AG08395 (cell line): ENCODE measurements at places on chromosomes 16 and 17.

- no peak for DNase-seq
Observed at GRCh38 chr17:14444915-14445314, 144.0 kb downstream of the HS3ST3B1 start.

DNA sequence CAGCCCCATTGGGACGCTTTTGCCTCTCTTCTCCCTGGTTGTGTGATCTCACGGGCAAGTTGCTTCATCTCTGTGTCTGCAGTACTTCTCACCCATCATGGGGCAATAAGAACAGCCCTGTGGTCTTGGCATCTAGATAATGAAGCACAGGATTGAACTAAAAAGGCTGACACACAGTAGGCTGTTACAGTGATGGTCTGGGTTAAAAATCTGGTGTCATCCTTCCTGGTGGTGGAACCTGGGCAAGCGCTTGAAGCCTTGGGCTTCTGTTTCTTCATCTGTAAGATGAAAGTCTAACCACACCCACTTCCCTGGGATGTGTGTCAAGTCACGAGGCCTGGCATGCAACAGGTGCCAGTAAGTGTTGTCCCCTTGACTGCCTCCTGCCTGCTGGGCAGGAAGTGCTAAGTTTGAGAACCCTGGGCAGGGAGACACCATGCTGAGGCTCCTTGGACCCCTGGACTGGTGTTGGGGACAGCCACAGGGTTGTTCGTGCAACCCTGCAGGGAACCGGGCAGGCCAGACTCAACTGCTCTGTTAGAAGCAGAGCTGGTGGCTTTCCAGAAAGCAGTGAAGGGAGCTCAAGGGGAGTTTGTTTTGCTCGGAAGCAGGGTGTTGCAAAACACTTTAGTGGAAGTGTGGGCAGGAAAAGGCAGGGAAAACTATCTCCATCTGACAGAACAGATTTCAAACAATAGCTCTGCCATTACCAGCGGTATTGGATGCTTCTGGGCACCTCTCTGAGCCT lies 5.9 kb upstream of the MAP2K3 start:
- DNase-seq = no peak

DNA sequence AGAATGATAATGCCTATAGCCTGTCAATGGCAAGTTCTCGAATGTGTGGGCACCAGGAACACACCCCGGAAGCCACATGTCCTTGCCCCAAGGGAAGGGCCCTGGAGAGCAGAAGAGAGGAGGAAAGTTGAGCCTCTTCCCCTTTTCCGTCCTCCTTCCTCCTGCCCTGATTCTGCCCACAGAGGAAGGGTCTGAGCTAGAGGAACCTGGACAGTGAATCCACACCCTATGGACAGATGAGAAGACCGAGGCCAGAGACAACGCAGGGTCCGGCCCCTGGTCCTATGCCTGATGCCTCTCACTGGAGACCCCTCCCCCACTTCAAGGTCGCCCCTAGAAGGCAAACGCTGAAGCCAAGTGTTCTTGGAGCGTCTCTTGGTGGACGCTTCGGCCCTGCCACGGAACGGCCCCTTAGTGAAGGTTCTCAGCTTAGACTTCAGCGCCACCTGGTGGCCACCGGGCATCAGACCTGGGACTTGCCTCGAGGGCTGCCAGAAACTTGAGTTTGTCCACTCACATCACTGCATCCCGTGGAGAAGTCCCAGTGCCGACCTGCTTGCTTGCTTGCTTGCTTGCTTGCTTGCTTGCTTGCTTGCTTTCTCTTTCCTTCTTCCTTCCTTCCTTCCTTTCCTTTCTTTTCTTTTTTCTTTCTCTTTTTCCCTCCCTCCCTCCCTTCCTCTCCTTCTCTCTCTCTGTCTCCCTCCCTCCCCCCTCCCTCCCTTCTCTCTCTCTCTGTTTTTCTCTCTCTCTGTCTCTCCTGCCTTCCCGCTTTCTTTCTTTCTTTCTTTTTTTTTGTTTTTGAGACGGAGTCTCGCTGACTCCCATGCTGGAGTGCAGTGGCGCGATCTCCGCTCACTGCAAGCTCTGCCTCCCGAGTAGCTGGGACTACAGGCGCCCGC lies 20.6 kb upstream of the SPNS3 start:
- DNase-seq = peak; percentile 90

DNA sequence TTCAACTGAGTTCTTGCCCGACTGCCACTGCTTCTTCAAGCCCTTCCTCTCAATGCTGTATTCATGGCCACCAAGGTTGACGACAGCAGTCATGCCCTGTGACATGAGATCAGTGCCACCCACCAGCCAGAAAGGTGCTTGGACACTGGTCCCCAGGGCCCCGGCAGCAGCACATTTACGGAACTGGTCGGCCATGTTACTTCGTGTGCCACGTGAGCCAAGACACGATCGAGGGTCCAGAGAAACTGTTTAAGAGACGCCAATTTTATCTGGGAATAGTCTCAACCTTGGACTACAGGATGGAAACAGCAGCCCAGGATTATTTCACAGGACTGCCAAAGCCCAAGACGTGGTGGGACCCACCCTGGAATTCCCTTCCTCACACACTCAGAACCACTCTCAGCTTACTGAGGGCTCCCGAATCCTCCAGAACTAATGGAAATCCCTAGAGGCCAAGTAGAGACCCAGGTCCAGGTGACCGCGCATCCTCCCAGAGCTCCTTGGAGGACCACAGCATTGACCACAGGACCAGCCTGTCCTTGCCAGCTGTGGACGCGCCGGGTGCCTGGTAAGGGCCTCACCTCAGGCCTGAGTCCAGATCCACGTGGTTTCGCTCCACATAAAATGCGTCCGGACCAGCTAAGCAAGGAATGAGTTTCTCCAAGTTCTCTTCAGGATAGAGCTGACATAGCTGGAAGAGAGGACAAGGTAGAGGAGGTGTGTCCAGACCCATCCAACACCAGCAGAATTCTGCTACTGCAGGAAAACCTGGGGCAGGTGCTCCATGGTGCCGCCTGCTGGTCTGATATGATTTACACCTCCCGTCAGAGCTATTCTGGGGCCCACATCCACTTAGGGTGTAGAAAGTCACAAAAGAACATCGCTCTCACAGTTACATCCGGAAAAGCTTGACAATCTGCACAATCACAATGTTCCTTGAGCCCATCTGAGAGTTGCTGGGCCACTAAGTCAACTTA lies 28.2 kb downstream of the MAP1LC3B start:
- DNase-seq = no peak

GRCh38 chr17:70169709-70170597 lies 621 bp downstream of the KCNJ2 start:
- peak; percentile 34 for DNase-seq

DNA sequence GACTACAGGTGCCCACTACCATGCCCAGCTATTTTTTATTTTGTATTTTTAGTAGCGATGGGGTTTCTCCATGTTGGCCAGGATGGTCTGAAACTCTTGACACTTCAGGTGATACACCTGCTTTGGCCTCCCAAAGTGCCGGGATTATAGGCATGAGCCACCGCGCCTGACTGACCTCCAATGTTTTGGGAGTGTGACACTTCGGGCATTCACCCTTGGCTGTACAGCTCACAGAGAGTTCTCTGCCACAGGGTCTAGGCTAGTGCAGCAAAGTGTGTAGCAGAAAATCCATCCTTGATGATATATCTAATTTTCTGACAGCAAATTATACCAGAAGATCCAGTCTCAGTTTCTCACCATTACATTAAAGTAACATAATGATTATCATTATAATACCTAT lies 14.1 kb downstream of the FAM20A start:
- no peak for DNase-seq

DNA sequence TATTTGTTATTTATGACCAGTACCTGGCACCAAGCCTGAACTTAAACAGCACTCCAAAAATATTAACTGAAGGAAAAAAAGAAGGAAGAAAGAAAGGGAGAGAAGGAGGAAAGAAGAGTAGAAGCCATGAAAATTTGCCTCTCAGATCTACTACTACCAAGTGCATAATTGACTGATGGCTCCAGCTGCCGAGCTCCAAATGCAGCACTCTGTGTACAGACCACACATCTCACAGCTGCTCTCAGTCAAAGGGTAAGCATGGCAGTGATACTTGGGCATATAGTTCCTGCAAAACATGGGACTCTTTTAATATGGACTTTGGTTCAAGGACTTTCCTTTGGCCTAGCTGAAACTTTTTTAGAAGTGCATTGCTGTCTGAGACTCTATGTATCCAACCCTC lies 44.0 kb upstream of the NOG start:
- DNase-seq = no peak

DNA sequence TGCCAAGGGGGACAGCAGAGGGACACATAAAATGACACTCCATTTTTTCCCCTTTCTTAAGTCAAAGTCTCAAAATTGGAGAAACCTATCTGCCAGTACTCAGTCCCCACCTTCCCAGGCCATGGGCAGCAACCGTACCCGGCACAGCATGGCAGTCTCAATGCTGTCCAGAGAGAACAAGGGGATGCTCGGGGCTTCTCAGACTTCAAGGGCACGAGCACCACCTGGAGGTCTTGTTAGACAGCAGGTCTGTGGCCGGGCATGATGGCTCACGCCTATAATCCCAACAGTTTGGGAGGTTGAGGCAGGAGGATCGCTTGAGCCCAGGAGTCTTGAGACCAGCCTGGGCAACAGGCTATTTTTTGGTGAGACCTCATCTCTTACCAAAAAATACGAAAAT lies 3.2 kb downstream of the DNAH17 start:
- no peak for DNase-seq

DNA sequence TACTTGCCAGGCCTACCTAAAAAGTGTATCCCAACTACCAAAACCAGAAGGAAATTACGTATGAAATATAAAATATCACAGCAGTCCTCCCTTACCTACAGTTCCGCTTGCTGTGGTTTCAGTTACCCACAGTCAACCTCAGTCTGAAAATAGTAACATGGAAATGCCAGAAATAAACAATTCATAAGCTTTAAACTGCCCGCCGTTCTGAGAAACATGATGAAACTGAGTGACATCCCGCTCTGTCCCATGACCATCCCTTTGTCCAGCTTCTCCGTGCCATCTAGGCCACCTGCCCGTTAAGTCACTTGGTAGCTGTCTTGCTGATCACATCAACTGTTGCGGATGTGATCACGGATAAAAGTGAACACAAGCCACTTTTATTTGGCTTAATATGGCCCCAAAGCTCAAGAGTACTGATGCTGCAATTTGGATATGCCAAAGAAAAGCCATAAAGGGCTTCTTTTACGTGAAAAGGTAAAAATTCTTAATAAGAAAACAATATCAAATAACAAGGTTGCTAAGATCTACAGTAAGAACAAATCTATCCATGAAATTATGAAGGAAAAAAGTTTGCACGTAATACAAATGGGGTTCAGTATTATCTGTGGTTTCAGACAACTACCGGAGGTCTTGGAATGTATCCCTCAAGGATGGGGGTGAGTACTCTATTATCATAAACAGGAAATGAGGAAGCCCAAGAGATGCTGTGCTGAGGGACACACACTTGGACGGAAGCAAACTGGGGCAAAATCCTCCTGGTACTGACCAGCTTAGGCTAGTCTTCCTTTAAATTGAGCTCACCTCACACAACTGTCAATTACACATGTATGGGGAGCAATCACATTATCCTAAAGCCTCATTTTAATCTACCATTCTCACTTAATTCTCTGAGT lies 8.2 kb downstream of the USP22 start:
- no peak for DNase-seq

- no peak for DNase-seq
Observed at GRCh38 chr17:65175952-65176351, 38.8 kb downstream of the RGS9 start.

GRCh38 chr16:16014329-16015224 lies 65.2 kb downstream of the ABCC1 start:
- peak; percentile 32 for DNase-seq

GRCh38 chr17:32489320-32490100 lies 2.7 kb downstream of the CDK5R1 start:
- DNase-seq = no peak

DNA sequence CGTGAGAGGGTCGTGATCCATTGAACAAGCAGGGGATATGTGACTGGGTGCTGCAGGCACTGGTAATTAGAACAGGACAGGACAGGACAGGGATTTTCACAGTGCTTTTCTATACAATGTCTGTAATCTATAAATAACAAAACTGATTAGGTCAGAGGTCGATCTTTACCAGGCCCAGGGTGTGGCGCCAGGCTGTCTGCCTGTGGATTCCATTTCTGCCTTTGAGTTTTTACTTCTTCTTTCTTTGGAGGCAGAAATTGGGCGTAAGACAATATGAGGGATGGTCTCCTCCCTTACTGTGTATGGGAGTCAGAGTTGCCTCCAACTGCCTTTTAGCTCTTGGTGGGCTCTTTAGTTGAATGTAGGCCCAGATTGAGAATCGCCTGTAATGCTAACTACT lies 1.5 kb upstream of the ZNF764 start:
- no peak for DNase-seq
